Activated naive CD4-positive, alpha-beta T cell (primary cell): ENCODE measurements at places on chromosomes 16 and 17.
A peak's percentile ranks its signal among the peaks of the same experiment; 100 is the strongest.

DNA sequence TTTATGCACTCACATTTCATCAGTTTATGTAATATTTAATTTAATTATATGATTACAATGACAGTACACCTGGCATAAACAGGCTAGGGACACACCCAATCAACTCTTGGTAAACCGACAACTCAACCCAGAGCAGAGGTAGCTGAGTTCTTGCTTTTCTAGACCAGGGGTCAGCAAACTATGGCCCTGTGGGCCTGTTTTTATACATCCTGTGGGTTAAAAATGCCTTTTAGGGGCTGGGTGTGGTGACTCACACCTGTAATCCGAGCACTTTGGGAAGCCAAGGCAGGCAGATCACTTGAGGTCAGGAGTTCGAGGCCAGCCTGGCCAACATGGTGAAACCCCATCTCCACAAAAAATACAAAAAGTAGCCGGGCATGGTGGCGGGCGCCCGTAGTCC, 99.2 kb upstream of the TMEM97 start:
- DNase-seq: no peak

GRCh38 chr16:22898874-22899348, 84.9 kb downstream of the HS3ST2 start:
- peak; percentile 1 for DNase-seq

- DNase-seq: no peak
Observed at GRCh38 chr16:55577887-55578286, 11.4 kb downstream of the CAPNS2 start.

DNA sequence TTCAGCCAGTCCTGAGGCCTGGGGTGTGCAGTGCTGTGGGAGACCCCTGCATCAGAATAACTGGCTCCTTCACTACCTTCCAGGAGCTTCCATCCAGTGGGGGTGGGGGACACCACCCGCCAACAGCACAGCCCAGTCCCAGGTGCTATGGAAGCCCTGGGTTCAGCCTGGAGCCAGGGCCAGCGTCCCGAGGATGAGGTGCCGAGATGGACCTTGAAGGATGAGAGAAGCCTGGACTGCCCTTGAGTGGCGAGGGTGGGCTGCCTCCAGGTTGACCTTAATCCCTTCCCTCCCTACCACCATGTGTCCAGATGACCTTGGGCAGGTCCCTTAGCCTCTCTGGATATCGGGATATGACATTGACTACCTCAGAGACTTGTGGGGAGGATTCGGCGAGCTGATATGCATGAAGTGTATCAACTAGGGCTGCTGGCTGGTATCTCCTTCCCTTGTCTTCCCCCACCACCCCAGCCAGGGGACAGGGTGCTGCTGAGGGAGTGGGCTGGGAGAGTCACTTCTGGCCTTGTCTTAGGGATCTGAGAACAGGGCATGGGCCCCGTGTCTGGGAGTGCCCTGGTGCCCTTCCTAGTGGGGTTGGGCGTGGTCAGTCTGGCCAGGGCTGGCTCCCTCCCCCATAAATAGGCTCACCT, 14.2 kb upstream of the LASP1NB start:
- no peak for DNase-seq

- no peak for DNase-seq
Observed at GRCh38 chr17:75006653-75007052, 5.8 kb upstream of the MRPL58 start.

DNA sequence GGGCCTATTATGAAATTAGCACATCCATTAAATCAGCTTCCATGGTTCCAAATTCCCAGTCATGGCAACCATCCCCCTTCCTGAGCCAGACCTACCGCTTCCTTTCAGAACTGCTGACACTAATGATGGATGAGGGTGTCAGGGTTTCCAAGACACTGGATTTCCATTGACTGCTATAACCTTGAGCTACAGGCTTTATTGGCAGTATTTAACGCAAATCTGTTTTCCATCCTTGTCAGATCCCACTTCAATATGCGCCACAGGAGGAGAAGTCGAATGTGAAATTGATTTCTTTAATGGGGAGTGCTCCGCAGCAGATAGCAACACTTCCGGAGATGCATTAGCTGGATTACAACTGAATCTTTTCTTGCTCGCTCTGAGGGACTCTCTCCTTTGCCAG, 197.1 kb downstream of the HS3ST4 start:
- no peak for DNase-seq

GRCh38 chr16:25692351-25692741, 587 bp downstream of the HS3ST4 start:
- no peak for DNase-seq

- DNase-seq: no peak
Observed at GRCh38 chr17:55233840-55234239, 30.9 kb upstream of the HLF start.

DNA sequence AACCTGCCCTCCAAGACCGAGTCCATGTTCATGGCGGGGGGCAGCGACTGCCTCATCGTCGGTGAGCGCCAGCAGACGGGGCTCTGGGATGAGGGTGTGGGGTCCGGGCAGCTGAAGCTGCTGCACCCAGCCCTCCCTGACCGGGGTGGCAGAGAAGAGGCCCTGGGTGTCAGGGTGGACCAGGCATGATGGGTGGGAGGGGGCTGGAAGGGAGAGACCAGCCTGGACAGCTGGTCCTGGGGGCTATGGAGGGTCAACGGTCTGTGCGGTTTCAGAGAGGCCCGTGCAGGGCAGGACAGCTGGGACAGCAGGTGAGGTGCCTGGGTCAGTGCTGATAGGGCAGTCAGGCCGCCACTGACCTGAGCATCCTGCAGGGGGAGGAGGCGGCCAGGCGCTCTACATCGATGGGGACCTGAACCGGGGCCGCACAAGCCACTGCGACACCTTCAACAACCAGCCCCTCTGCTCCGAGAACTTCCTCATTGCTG, 13.3 kb upstream of the ATP6V0C start:
- no peak for DNase-seq

GRCh38 chr16:88784074-88784855, 755 bp downstream of the PIEZO1 start:
- DNase-seq: peak; percentile 17

- DNase-seq: no peak
Observed at GRCh38 chr16:27491894-27492587, 57.7 kb downstream of the GTF3C1 start.

GRCh38 chr17:67517325-67517724, 140.2 kb downstream of the PITPNC1 start:
- DNase-seq: no peak

GRCh38 chr16:67773099-67773498, 33.3 kb downstream of the RANBP10 start:
- no peak for DNase-seq

DNA sequence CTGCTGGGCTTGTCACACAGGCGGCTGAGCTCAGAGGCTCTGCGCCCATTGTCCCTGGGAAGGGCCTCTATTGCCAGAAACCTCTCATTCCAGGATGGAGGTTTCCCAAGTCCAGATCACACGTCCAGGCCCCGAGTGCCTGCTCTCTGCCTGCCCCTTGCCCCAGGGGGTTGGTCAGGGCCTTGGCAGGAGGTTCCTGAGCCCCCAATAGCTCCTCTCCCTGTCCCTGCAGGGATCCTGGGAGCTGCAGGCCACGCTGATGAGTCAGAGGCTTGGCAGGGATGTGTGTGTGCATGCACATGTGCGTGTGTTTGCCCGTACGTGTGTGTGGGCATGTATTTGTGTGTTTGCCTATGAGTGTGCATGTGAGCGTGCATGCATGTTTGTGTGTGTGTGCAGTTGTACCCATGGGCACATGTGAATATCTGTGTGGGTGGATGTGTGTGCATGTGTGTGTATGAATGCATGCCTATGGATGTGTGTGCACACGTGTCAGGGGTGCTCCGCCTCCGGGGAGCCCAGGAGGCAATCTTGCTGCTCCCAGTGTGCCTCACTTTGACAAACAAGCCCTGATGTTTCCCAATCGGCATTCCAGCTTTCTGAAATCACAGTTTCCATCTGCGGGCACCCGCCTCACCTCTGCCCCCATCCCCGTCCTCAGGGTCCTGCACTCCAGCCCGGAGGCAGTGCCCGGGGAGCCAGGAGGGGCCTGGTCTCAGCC, 98.4 kb upstream of the GSE1 start:
- no peak for DNase-seq

DNA sequence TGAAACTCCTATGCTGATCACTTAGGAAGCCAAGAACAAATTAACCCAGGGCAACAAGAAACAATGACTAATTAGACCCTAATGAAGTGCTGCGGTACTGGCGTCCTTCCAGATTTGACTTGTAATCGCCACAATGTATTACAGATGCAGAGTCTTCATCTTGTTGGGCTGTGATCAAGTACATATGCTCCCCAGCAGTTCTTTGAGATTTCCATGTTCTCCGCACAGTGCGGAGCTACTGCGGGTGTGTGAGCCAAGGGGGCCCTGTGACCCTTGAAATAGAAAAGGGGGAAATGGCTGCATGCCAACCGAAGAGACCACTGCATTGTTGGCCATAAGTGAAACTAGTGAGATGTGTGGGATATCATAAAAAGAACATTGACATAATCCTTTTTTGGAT, 469.9 kb downstream of the MAF start:
- DNase-seq: no peak

GRCh38 chr17:9209347-9209746, 188.0 kb downstream of the NTN1 start:
- DNase-seq: no peak

DNA sequence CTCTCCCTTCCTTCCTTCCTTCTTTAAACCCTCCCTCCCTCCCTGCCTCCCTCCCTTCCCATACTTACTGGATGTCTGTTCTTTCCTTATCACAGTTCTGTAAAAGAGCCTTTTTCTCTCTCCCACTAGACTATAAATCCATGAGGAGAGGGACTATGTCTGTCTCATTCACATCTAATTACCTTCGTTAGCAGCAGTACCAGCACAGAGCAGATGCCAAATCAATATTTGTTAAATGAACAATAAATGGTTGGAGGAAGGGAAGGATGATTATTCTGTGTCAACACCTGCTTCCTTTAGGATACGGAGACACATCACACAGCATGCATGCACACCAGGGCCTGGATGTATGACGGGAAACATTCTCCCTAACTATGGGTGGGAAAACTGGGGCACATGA, 94.2 kb downstream of the DNAH3 start:
- no peak for DNase-seq

DNA sequence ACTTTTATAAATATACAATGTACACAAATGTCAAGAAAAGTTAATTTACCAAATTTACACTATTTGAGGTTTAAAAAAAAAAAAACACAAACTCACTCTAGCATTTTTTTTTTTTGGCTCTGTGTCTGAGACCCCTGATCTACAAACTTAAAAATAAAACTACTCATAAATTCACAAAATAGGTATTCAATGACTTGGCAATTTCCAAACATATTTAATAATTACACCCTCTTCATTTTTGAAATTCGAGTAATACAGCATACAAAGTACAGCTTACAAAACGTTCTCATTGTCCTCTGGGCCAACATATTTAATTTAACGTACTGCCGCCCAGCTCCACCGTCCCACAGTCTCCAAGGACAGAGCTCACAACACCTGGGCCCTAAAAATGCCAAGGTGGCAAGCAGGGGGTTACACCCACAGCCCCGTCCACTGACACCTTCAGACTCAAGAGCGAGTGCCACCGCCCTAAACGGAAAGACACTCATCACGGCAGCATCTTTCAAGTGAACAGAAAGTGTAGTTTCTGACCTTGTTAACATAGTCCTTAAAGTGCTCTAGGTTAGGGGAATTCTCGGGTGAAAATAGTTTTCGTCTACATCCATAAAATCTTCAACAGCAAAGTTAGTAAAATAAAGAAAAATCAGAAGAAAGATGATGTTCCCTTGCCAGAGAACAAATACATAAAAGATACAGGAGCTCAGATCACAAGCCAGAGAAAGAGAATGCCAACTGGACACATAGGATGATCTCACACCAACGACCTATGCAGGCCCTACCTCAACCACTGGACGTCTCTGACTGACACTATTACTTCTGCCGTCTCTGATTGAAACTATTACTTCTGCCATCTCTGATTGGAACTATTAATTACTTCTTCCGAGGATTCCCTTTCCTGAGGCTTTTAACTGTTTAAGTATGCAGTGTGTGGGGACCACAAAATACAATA, 4.2 kb downstream of the ADCY9 start:
- DNase-seq: no peak

GRCh38 chr16:79334127-79334526, 266.4 kb downstream of the MAF start:
- no peak for DNase-seq

- no peak for DNase-seq
Observed at GRCh38 chr17:59838052-59838916, 54.5 kb downstream of the TUBD1 start.

DNA sequence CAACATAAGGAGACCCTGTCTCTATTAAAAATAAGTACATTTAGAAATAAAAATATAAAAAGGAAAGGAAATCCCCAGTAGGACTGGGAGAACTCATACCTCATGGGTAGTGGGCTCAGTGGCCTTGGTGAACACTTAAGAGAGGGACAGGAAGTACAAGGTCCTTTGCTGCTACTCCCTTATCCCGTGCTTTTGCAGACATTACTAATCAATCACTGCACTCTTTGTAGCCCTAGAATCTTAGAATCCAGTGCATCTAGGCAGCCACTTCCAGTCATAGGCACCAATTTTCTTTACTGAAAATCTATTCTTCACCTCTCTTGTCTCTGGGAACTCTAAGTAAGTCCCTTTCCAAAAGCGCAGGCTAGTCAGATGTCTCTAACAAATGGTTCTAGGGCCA, 183.1 kb downstream of the SNX29 start:
- DNase-seq: no peak

DNA sequence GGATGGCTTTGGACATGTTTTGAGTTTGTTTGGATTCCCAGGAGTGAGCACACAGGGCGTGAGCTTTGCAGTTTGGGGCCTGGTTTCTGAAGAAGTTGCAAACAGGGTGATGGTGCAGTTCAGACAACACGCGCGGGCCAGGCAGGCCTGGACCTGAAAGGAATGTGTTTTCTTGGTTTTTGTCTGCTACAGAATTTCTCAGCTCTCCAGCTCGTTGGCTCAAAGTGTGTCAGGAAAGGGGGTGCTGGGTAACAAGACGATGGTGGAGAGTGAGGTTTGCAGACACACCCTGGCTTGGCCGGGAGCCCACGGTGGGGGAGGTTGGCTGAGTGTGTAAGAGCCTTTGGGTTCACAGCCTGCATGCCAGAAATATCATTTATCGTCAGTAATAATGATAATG, 82.3 kb downstream of the CMIP start:
- no peak for DNase-seq

GRCh38 chr17:82388223-82388921, 16.8 kb downstream of the UTS2R start:
- DNase-seq: no peak

DNA sequence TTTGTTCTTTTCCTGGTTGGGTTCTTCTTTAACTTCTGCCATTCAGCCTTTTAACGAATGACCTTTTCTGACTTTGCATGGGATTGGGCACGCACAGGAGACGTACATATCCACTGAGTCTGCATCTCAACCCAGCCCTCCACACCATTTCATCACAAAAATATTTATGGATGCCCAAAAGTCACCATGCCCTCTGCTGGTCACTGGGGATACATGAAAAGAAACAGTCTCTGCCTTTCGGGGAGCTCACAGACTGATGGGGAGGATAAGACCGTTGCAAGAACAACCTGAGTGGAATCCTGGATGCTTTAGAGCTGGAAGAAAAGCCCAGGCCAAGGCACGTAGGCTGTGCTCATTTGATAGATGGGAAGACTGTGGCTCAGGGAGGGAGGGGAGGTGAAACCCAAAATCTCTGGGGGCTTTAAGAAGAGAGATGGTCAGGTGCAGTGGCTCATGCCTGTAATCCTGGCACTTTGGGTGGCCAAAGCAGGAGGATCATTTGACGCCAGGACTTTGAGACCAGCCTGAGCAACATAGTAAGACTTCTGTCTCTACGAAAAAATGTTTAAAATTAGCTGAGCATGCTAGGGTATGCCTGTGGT, 7.9 kb upstream of the MT2A start:
- DNase-seq: no peak
